PC-3 (cell line): ENCODE measurements at places on chromosomes 5 and 9. TPM values are rescaled to one million over a fixed set of nuclear protein-coding genes. Genes with fewer than 3 reads are reported as not detected.

- no peaks in the 10 kb centered on the region for H3K27me3 ChIP-seq
- H3K4me1 ChIP-seq = no peaks in the 10 kb centered on the region
- no peak for DNase-seq
- H3K4me3 ChIP-seq = no peak overlapping the region
- H3K36me3 ChIP-seq = no peaks in the 10 kb centered on the region
- no peak overlapping the region for H3K27ac ChIP-seq
Measured at GRCh38 chr5:103915081-103915480, 352.5 kb upstream of the NUDT12 start.

- peak overlapping the region; percentile 56 for H3K27ac ChIP-seq
- H3K4me3 ChIP-seq = peak overlapping the region; percentile 25; the same call in 1 of the 2 replicates
- peaks cover 13% of the 10 kb centered on the region for H3K4me1 ChIP-seq
- DNase-seq = peak; percentile 82
Measured at GRCh38 chr9:75071530-75072122, 16.3 kb downstream of the NMRK1 start.

- H3K4me1 ChIP-seq = no peaks in the 10 kb centered on the region
- no peak for DNase-seq
- no peaks in the 10 kb centered on the region for H3K36me3 ChIP-seq
- H3K4me3 ChIP-seq = no peak overlapping the region
Measured at GRCh38 chr9:16314476-16314875, 556.0 kb downstream of the BNC2 start.

- no peaks in the 10 kb centered on the region for H3K4me1 ChIP-seq
- no peak overlapping the region for H3K4me3 ChIP-seq
- H3K27me3 ChIP-seq = peaks cover 50% of the 10 kb centered on the region
- H3K27ac ChIP-seq = no peak overlapping the region
Measured at GRCh38 chr9:86939891-86940290, 7.4 kb downstream of the GAS1 start.

The GLRX gene
- total RNA-seq = 24.6 and 27.4 TPM in 2 replicates

The DNAH5 gene
- total RNA-seq = 3.4 and 3.5 TPM in 2 replicates

DNA sequence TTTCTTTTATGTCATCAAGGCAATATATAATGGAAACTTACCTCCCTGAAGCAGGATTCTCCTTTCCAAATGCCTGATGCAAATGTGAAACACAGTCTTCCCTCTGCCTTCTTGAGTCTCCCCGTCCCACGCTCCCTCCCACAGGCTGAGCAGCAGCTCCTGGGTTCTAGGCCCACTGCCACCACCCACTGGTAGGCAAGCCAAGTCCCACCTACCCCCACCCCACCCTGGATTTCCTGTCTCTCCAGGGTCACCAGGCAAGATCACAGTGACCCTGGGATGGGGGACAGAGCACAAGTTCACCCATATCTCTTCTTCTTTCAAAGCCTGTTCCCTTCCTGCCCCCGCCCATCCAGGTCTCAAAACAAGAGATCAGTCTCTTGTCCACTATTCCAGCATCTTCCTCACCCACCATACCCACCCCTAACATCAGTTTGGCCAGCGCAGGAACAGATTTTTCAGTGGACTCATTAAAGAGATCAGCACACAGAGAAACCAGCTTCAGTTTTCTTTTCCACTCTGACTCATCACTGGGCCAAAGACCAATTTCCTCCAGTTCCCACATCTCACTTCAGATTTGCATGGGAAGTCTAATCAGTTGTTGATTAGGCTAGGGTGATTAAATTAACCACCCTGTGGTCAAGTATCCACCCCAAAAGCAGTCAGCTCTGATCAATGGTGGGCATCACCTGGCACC, 151.5 kb downstream of the ACTL7B start:
- peaks cover 7% of the 10 kb centered on the region; the same call in 1 of the 2 replicates for H3K4me1 ChIP-seq
- H3K4me3 ChIP-seq = no peak overlapping the region
- peak; percentile 40 for DNase-seq
- no peak overlapping the region for H3K27ac ChIP-seq
- no peaks in the 10 kb centered on the region for H3K27me3 ChIP-seq

GRCh38 chr5:2797160-2797559, 45.7 kb upstream of the IRX2 start:
- no peak overlapping the region for H3K27ac ChIP-seq
- H3K36me3 ChIP-seq = no peaks in the 10 kb centered on the region
- H3K4me3 ChIP-seq = no peak overlapping the region
- no peak for DNase-seq
- H3K27me3 ChIP-seq = peaks cover 31% of the 10 kb centered on the region

GRCh38 chr9:86946201-86947145, 833 bp downstream of the GAS1 start:
- H3K36me3 ChIP-seq = no peaks in the 10 kb centered on the region
- no peak overlapping the region for H3K27ac ChIP-seq
- peaks cover 46% of the 10 kb centered on the region for H3K27me3 ChIP-seq
- peak; percentile 30 for DNase-seq

GRCh38 chr9:98280574-98280973, 25.1 kb upstream of the TBC1D2 start:
- no peak overlapping the region for H3K4me3 ChIP-seq
- peaks cover 34% of the 10 kb centered on the region for H3K27me3 ChIP-seq
- DNase-seq = no peak
- no peaks in the 10 kb centered on the region for H3K4me1 ChIP-seq
- H3K27ac ChIP-seq = no peak overlapping the region

The PCSK5 gene
- not detected in 2 replicates for total RNA-seq

GRCh38 chr9:121573717-121574485, 74.3 kb upstream of the GGTA1 start:
- peaks cover 5% of the 10 kb centered on the region; the same call in 1 of the 2 replicates for H3K4me1 ChIP-seq
- H3K27ac ChIP-seq = no peak overlapping the region
- no peak overlapping the region for H3K4me3 ChIP-seq
- no peak for DNase-seq

The IFNB1 gene
- total RNA-seq = not detected in 2 replicates

- no peaks in the 10 kb centered on the region for H3K27me3 ChIP-seq
- H3K4me3 ChIP-seq = no peak overlapping the region
- peak; percentile 10 for DNase-seq
- H3K27ac ChIP-seq = no peak overlapping the region
- no peaks in the 10 kb centered on the region for H3K4me1 ChIP-seq
Measured at GRCh38 chr9:85569988-85570387, 171.8 kb downstream of the AGTPBP1 start.

DNA sequence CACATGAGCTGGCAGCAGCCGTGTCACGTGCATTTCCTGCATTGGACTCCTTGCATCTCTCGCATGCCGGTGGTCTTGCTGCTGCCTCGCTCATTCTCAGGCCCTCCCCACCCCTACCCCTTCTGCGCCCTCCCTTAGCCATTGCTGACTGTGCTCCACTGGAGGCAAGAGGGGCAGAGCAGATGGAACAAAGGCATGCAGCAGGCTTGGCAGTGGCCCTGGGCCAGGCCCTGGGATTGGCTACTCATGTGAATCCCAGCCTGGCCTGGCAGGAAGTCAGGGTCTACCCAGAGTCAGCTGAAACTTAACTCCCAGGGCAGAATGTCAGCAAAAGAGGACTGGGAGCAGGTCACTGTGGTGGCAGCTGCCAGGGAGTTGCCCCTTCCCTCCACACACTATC, 62.3 kb downstream of the TSTD2 start:
- no peak overlapping the region for H3K27ac ChIP-seq
- no peak overlapping the region for H3K4me3 ChIP-seq
- DNase-seq = no peak
- H3K27me3 ChIP-seq = no peaks in the 10 kb centered on the region
- no peaks in the 10 kb centered on the region for H3K36me3 ChIP-seq
- H3K4me1 ChIP-seq = no peaks in the 10 kb centered on the region; the same call in 1 of the 2 replicates
